Transverse colon (tissue), 4 donors: ENCODE measurements at places on chromosomes 11 and 22. TPM values are rescaled to one million over a fixed set of nuclear protein-coding genes. Genes with fewer than 3 reads are reported as not detected.

The SMDT1 gene
- total RNA-seq, result 19.2 TPM

The RNF215 gene
- 3.2 TPM for total RNA-seq

The MIAT gene
- 1.00 TPM for total RNA-seq

The CRYBB3 gene
- not detected for total RNA-seq
